H1 (cell line): ENCODE measurements at places on chromosomes 13 and 19. TPM values are rescaled to one million over a fixed set of nuclear protein-coding genes. Genes with fewer than 3 reads are reported as not detected.

CRYL1 gene
- 1.8 and 1.9 TPM in 2 replicates for total RNA-seq

ANGPTL8 gene
- total RNA-seq = not detected in 2 replicates

MYO16 gene
- total RNA-seq = 0.10 and 0.22 TPM in 2 replicates

GRCh38 chr13:30874561-30874960 lies 31.5 kb upstream of the MEDAG start:
- H3K4me1 ChIP-seq = peaks cover 12% of the 10 kb centered on the region
- no peak overlapping the region for H3K27ac ChIP-seq
- DNase-seq = no peak
- H3K27me3 ChIP-seq = no peaks in the 10 kb centered on the region
- H3K36me3 ChIP-seq = no peaks in the 10 kb centered on the region

DNA sequence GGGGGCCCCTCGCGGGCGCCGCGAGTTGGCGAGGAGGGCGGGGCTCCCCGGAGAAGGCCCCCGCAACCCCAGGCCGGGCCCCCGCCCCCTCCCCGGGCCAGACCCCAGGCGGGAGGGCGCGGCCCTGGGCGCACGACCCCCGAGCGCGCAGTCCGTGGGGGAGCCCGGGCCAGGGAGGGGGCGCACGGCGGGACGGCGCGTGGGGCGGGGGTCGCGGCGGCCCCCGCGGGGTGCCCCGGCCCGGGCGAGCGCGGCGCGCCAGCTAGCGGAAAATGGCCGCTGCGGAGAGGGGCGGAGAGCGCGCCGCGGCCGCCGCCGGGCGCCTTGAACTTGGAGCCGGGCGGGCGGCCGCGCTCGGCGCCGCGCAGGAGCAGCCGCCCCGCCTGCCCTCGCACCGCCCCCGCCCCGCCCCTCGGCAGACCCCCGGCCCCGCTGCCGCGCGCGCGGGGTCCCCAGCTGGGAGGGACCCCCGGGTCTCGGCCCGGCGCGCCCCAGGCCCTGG lies 6.4 kb upstream of the NFIC start:
- peaks cover 93% of the 10 kb centered on the region for H3K27me3 ChIP-seq
- no peak for DNase-seq

DNA sequence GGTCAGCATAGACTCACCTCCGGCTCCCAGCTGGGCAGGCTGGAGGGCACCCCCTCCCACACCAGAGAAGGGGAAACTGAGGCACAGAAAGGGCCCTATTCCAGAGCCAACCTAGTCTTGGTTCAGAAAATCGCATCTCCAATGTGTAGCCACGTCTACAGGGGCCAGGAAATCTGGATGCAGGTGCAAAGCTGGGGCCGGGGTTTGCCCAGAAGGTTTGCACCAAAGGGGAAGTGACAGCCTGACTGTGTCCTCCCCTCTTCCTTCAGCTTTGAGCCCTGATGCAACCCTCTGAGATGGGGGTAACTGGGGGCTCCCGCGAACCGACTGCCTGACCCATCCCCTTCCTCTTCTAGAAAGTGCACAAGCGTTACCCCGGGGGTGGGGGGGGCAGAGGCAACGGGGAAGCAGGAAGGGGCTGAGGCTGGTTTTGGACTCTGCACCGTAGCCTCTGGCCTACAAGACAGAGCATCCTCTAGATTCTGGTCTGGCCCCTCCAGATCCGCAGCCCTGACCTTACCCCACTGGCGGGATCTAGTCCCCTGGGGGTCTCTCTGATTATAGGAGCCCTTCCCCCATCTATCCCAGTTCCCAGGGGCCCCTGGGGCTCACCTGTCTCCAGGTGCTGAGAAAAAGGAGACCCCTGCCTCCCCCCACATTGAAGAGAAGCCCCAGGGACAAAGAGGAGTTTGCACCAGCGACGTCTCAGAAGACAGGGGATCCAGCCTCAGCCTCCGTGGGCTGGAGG lies 1.1 kb upstream of the ONECUT3 start:
- H3K36me3 ChIP-seq = no peaks in the 10 kb centered on the region
- no peak overlapping the region for H3K4me3 ChIP-seq
- no peak overlapping the region for H3K27ac ChIP-seq
- peaks cover 20% of the 10 kb centered on the region for H3K4me1 ChIP-seq
